ENCODE measurements at places on chromosomes 11 and 22. TPM values are rescaled to one million over a fixed set of nuclear protein-coding genes. Genes with fewer than 3 reads are reported as not detected.
A peak's percentile ranks its signal among the peaks of the same experiment; 100 is the strongest.

DNA sequence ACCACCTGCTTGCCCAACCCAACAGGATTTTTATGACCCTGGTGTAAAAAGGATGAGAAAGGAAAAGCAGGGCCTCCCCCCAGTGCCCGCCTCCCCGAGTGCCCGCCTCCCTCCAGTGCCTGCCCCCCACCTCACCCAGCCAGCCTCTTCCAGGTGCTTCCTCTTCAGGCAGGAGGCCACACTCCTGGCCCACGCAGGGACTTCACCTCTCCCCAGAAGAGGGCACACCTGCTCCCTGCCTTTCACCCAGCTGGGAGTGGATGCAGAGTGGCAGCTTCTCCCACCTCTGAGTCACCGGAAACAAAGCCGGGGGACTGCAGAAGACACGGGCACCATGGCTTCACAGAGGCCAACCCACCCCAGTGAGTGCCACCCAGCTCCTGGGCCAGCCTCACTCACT is 16.1 kb downstream of the CPT1A start:
- no peak for DNase-seq

GRCh38 chr11:2520736-2521035 is 75.9 kb downstream of the KCNQ1 start:
- no peak for DNase-seq

GRCh38 chr11:94838027-94838731 is 70.0 kb downstream of the AMOTL1 start:
- no peak for DNase-seq

DNA sequence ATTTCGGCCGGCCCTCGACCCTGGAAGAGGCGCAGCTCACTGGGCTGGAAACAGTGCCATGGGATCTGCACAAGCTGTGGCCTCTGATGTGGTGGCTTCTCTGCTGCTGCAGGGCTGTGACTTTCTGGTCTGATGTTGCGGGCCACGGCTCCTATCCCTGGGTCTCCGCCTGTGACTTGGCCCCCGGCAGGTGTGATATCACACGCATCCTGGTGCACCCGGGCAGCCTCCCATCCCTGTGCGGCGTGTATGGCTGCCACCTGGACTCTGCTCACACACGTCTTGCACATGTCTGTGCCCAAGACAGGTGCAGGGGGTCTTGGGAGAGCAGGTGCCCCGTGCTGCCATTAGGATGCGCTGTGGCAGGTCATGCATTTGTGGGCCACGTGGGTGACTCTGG is 31.1 kb downstream of the GRAMD4 start:
- DNase-seq: no peak

GRCh38 chr11:78203184-78203583 is 14.5 kb downstream of the USP35 start:
- DNase-seq: peak; percentile 13

DNA sequence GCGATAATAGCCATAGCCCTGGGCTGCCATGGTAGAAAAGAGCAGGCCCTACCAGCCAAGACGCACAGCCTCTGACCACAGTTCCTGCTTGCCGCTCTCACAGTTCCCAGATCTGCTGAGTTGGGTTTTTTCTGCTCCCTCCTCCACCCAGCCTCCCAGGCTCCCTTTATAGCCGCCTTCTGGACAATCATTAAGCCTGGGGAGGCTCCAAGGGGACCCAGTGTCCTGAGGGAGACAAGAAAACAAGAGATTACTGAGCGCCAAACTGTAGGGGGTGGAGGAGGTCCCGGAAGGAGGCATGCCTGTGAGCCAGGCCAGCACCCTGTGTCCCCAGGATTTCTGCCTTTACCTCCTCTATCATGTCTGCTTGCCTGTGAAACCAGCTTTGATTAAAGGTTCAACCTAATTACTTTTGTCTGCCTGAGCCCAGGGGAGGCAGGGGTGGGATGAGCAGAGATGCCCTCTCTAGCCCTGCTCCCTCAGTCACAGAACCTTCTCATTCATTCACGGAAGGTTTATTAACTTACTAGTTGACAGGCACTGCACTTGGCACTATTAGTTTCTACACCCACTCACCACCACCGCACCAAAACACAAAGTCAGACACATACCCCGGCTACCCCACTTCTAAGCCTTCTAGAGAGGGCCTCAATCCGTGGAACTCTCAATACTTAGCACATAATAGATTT is 1.2 kb downstream of the SLC37A4 start:
- no peak for DNase-seq

- no peak for DNase-seq
These were observed 72.1 kb upstream of the CD44 start for GRCh38 chr11:35066783-35067423.

DNA sequence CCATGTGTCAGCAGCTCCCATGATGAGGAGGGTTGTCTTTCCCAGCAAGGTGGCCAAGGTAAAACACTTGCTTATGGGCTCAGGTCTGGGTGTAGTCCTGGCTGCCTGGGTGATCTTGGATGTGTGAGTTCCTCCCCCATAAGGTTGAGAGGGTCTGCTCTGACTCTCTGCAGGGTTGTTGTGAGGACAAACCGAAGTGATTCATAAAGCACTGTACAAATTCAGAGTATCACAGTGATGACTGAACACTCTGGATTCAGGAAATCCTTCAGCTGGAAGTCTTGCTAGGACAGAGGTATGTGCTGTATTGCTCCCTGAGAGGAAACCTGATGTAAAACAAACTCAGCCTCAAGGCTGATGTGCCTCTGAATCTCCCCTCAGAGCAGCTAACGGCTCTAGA is 220.9 kb upstream of the PITPNB start:
- peak; percentile 51 for DNase-seq

- no peak for DNase-seq
These were observed 22.1 kb downstream of the NECTIN1 start for GRCh38 chr11:119706887-119707286.

- no peak for DNase-seq
These were observed 44.2 kb downstream of the PPFIA1 start for GRCh38 chr11:70314730-70315129.

- peak; percentile 43 for DNase-seq
These were observed 110.4 kb upstream of the CSNK2A3 start for GRCh38 chr11:11463405-11463804.

DYNC2H1 gene
- total RNA-seq: 44.9 TPM

OR8G1 gene
- under 0.01 TPM for total RNA-seq

OR4D5 gene
- total RNA-seq: not detected

HPX gene
- under 0.01 TPM for total RNA-seq

ANO1 gene
- total RNA-seq: not detected
